ENCODE measurements at places on chromosomes 6 and 20.

DNA sequence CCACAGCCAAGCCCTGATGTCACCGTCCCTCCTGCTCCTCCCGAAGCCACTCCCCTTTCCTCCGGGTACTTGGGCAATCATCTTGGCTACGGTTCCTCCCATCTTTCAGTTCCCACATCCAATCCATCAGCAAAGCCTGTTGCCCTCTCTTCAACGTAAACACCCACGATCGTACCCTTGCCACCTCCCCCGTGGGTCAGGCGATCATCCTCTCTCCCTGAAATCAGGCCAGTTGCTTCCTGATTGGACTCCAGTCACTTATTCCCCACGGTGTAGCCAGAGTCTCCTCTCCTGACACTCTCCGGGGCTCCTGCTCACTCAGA lies 44.5 kb downstream of the SULF2 start:
- no peak for DNase-seq

- DNase-seq: no peak
These were observed 151.3 kb upstream of the BEND6 start for GRCh38 chr6:56803594-56803993.

- DNase-seq: no peak
These were observed 242.2 kb downstream of the CDH26 start for GRCh38 chr20:60200305-60200918.

GRCh38 chr6:96948631-96949030 lies 24.1 kb downstream of the KLHL32 start:
- no peak for DNase-seq

DNA sequence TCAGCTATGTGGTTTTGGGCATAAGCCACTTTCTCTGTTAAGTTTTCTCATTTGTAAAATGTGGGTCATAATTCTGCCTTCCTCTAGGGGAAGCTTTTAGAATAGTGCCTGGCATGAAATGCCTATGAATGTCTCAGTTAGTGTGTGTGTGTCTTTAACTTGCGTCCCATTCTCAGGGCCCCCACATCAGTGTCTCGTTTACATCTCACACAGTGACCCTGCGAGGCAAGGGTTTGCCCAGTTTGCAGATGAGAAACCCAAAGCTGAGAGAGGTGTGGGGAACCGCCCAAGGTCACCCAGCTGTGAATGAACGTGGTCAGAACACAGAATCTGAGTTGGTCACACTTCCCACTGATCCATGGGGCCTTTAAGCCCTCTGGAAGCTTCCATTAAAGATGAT lies 14.1 kb downstream of the DYNLRB1 start:
- no peak for DNase-seq

GRCh38 chr6:9095729-9096128 lies 660.4 kb upstream of the SLC35B3 start:
- no peak for DNase-seq

DNA sequence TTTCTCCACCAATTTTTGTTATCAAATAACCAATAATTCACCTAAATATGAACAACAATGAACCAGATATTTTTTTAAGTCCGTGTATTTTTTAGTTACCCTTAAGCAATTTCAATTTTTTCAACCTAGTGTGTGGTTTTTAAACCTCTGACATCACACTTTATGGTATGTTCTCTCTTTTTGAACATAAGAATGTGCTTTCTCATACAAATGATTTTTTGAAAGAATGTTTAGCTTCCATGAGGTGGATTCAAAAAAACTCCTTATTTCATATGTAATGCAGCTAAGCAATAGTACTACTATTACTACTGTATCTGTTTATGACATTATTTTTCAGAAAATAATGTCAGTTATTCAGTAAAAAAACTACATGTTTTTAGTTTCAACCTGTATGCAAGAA lies 19.4 kb upstream of the MEI4 start:
- no peak for DNase-seq

GRCh38 chr20:8208226-8208625 lies 76.2 kb downstream of the PLCB1 start:
- DNase-seq: no peak

- DNase-seq: no peak
These were observed 241.0 kb downstream of the SLC24A3 start for GRCh38 chr20:19453410-19453809.

- no peak for DNase-seq
These were observed 664.2 kb upstream of the PTCHD4 start for GRCh38 chr6:48775157-48775556.

DNA sequence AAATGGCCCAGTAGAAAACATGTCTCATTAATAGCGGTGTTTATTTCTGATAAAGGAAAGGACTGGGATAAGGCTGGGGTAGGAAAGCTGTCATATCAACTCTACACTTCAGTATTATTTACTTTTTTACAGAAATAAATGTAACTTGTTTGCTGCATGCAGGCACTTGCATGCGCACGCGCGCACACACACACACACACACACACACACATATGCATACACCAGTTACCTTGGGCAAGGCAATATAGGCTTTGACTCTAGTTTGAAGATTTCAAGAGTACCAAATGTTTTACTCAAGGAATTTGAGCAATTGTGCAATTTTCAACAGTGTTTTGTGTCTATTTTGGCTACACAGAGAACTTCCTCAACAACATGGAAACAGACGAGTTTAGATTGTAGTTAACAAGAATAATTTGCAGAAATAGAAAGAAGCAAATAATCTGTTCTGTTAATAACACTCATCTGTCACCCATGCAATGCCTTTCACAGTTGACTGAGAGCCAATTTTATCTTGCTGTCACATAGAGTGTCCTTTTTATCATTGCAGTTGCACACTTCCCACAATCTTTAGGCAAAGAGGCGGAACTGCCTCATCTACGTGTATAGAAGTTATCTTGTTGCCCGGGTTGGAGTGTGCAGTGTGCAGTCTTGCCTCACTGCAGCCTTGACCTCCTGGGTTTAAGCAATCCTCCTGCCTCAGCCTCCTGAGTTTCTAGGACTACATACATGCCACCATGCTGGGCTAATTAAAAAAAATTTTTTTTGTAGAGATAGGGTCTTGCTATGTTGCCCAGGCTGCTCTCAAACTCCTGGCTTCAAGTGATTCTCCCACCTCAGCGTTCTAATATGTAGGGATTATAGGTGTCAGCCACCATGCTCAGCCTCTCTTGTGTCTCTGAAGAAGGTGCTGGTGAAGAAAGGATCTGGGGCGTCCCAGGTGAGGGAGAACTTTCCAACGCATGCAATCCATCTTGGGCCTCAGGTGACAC lies 74.8 kb upstream of the SHLD1 start:
- DNase-seq: no peak

GRCh38 chr20:58810116-58810878 lies 40.4 kb downstream of the GNAS-AS1 start:
- no peak for DNase-seq

Data from T-cell (primary cell).